ENCODE measurements at places on chromosomes 3 and 15.

DNA sequence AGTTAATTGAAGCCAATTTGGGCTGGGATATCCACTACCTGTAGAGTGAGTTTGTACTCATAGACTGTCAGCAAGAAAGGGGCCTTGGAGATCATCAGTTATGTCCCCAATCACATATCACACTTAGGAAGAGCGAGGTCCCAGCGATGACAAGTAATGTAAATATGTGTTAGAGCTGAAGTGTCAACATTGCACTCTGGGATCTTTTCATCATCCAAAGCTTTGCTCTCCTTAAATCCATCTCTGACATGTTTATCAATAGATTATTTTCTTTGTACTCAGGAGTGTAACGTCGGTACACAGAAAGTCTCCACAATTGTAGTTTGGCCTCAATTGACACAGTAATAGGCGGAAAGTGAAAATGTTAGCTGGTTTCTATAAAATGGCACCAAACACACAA, 113.7 kb upstream of the TPRG1 start:
- DNase-seq: no peak

- no peak for DNase-seq
These were observed 37.4 kb downstream of the EBLN2 start for GRCh38 chr3:73098873-73099272.

- no peak for DNase-seq
These were observed 969.4 kb downstream of the PLOD2 start for GRCh38 chr3:145191543-145191942.

GRCh38 chr3:140424211-140424610, 253.7 kb upstream of the TRIM42 start:
- no peak for DNase-seq

GRCh38 chr3:17315897-17316296, 426.5 kb downstream of the TBC1D5 start:
- no peak for DNase-seq

- DNase-seq: no peak
These were observed 137.4 kb upstream of the UMPS start for GRCh38 chr3:124592658-124593441.

- no peak for DNase-seq
These were observed 43.2 kb downstream of the ARHGEF3 start for GRCh38 chr3:56758539-56758981.

- no peak for DNase-seq
These were observed 215.6 kb downstream of the LPP start for GRCh38 chr3:188369526-188369925.

- DNase-seq: no peak
These were observed 26.9 kb downstream of the ATOSA start for GRCh38 chr15:52652286-52652685.

DNA sequence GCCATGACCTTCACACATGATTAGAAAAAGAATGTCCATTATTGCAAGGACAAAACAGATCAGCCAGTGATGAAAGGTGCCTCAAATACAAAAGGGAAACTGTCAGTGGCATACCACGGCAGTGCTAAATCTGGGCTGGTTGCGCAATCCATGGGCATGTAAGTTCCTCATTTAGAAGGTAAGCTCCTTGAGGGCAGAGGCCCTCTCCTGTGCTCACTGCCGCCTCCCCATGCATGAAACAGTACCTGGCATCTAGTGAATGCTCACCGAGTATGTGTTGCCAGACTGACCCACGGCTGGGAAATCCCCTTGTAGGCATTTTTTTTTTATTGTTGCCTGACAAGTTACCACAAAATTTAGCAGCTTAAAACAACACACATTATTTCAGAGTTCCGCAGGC, 312.1 kb upstream of the CHRM5 start:
- DNase-seq: no peak

DNA sequence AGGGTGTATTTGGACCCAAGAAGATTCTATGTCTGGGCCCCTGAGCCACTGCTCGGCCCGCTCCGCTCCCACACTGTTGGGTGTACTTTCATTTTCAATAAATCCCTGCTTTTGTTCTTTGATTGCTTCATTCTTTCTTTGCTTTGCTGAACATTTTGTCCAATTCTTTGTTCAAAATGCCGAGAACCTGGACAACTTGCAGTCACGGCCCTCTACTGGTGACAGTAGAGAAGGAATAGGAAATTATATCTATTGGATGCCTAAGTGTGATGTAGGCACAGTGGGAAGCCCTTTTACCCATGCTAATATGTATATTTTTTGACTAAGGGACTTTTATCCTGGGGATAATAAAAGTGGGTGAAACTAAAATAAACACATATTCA, 340.8 kb downstream of the LRRC3B start:
- DNase-seq: no peak

- no peak for DNase-seq
These were observed 57.4 kb downstream of the UMPS start for GRCh38 chr3:124787476-124788195.

GRCh38 chr3:178699810-178700209, 163.6 kb downstream of the KCNMB2 start:
- DNase-seq: no peak

DNA sequence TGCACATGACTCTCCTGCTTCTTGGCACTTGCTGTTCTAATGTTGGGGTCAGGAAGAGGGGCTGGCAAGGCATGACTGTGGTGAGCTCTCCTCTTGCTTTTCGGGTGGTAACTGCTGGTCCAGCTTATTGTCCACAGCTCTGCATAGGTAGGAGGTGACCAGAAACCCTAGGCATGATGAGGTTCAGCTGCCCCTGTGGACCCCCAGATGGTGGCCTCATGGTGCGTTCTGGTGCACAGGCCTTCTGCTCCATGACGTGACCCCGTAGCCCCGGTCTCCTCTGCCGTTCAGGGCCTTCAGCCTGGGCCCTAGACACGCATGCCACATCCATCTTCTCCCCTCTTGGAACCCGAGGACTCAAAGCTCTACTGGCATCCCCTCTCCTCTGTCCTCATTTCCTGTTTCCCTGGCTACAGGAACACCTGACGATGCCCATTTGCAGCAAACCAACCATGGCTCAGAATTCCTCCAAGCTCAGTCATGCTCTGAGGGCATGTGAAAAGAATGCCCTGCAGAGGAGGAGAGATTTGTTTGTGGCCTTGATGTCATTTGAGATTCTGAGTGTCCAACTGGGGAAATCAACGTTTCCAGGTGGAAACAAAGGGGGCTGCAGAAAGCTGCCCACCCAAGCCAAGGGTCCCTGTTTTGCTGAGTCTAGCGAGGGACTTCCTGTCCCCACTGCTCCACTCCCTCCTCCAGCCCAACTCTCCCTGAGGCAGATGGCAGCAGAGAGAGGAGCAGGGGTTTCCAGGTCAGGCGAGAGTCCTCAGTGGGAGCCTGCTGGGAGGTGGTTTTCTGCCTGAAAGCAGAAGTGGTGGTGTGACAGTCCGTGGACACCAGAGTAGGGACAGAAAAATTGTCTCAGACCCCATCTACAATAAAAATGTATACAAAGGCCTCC, 198.7 kb upstream of the LYSMD4 start:
- DNase-seq: no peak
